ENCODE measurements at places on chromosomes 5 and 9.

DNA sequence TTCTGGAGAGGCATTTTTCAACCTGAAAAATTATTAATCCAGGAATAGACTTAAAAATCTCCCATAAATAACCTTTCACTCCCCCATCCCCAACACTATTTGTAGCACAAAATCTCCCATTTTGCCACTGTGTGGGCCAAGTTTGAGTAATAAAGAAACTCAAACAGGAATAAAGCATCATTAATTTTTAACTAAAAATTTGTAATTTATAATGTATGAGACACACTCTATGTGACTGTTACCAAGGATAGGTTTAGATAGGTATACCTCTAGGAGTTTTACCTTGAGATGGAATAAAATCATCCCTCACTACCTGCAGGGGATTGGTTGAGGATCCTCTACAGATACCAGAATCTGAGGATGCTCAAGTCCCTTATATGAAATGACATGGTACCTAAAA is 30.1 kb downstream of the CHD1 start:
- DNase-seq, result no peak

GRCh38 chr5:179226696-179227095 is 118.6 kb downstream of the ADAMTS2 start:
- no peak for DNase-seq

DNA sequence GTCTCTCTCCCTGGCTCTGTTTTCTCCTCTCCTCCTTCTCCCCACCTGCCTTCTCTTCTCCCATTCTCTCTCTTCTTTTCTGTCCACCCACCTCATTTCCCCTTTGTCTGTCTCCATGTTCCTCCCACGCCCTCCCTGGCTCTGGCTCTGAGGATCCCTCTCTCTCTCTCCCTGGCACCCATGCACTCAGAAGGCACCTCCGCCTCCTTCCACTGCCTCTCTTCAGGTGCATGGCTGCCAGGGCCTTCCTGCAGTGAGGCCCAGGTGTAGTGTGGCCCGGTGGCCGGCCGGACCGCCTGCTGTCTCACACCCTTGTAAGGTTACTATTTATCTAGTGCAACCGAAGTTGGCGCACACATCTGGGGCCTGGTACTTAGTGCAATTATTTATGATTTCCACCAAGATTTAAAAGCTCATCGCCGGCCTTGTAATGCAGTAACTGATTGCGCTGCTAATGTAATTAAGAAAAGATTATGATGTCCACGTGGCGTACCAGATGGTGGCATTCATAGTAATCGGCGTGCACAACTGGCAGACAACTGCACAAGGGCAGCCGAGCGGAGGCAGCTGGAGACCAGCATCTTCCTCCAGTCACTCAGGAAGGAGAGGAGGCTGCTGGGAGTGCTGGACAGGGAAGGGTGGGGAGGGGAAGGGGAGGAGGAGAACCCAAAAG is 50.4 kb upstream of the MVB12B start:
- DNase-seq, result no peak

GRCh38 chr5:148205044-148205806 is 2.4 kb downstream of the SPINK6 start:
- no peak for DNase-seq

DNA sequence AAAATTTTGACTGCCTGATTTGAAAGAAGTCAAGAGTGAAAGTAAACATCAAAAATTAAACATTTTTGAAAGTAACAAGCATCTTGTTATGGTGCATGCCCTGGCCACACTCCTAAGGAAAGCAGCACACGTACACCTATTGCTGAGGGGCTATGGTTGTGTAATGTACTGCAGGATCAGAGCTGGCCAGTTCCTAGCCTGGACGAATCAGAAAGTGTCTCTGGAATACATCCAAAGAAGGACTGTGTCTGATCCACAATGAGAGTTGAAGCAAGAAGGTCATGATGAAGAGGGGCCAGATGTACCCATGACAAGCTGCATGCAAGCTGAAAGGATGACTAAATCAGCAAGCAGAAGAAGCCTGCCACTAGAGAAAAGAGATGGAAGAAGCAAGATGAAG is 618.2 kb downstream of the TLE1 start:
- no peak for DNase-seq

DNA sequence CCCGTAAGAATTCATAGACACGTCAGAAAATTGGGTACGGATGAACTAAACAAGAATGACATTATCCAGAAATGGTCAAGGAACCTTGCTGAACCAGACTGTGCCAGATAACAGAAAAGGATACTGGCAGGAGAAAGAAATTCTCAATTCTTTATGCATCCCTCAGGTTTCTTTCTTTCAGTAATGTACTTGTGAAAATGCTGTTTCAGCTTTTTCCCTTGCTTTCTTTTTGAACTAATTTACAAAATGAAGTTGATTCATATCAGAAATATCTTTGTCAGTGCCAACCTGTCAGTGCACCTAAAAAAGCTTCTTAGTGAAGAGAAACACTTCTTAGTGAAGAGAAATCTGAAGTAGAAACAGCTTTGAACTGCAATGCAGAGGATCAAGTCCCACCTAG is 643.6 kb upstream of the RORB start:
- DNase-seq, result no peak

DNA sequence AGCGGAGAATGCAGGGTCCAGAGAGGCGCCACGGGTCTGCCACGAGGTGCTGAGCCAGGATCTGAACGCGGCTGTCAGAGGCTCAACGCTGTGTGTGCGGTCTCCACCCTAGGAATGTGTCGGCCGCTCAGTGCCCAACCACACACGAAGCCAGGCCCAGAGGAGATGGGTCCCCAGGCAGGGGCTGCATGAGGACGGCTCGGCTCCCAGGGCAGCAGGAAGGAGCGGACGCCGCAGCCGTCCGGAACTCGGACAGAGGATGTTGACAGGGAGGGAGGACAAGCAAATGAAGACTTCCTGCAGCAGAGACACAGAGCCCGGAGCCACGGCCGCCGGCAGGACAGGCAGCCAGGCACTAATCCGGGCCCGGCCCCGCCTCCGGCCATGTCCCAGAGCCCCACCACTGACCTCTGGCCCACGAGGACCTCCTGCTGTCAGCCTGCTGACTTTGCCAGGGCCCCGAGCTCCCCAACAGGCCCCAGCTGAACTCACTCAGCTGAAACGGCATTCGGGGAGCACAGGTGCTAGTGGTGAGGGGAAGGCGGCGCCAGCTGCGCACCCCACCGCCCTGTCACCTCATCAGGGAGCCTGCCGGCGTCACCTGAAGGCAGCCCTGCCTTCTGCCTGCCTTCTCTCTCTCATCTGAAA is 12.7 kb downstream of the VAV2 start:
- peak; percentile 38 for DNase-seq

- DNase-seq, result peak; percentile 51
Observed at GRCh38 chr9:114621975-114622609, 11.0 kb downstream of the TMEM268 start.

DNA sequence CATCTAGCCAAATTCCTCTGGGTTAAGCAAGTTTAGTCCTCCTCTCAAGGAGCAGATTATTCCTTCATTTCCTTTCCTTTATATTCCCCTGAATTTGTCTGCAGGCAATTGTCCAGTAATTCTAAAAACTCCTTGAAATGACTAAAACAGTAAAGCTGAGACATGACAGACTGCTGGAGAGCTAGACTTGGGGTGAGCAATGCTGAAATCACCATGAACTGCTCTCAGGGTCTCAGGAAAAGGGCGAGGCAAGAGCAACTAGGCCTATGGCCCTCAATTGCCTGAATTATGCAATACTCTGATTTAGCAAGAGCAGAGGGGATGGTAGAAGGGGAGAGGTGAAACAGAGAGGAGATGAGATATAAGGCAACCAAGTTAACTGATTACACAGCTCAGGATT is 172.9 kb upstream of the NREP start:
- DNase-seq, result peak; percentile 91

GRCh38 chr5:174589011-174589410 is 135.4 kb upstream of the MSX2 start:
- DNase-seq, result no peak

DNA sequence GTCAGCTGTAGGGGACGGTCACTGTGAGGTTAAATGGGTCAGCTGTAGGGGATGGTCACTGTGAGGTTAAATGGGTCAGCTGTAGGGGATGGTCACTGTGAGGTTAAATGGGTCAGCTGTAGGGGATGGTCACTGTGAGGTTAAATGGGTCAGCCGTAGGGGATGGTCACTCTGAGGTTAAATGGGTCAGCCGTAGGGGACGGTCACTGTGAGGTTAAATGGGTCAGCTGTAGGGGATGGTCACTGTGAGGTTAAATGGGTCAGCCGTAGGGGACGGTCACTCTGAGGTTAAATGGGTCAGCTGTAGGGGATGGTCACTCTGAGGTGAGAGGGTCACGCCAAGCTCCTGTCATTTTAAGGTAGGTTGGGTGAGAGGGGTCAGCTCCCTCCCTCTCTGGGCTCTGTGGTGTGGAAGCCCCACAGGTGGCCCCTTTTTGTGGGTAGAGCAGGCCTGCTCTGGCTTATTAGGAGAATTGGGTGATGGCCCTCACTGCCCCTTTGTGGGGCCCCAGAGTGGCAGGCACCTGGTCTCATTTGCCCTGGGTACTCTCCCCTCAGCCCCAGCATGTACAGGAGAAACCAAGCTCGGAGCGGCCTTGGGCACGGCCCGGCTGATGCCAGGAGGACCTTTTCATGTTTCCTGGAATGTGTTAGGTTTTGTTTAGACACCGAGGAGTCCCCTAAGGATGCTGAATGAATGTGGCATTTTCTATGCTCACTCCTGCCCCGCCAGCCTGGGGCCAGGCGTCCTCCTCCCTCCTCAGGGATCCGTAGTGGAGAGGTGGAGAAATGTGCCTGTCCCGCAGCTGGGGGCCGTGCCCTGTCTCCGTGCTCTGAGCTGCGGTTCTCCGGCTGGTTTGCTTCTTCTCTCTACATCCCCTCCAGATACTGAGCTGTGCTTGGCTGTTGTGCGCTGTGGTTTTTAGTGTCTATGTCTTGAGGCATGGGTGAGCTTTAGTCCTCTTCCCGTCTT is 31.4 kb downstream of the AHRR start:
- no peak for DNase-seq

DNA sequence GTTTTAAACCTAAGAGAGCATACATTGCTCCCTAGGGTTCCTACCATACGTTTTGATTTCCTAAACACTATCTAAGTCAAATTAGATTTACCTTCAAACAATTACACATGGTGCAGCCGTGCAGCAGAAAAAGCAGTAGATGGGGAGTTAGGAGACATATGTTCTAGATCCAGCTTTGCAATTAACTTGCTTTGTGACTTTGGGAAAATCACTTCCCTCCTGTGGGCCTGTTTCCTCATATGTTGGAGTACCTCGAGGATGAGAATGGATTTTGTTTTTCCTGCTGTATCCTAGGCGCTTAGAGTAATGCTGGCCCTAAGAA is 711 bp downstream of the MRPL50 start:
- DNase-seq, result no peak

GRCh38 chr5:109250080-109250479 is 159.7 kb downstream of the PJA2 start:
- DNase-seq, result no peak

DNA sequence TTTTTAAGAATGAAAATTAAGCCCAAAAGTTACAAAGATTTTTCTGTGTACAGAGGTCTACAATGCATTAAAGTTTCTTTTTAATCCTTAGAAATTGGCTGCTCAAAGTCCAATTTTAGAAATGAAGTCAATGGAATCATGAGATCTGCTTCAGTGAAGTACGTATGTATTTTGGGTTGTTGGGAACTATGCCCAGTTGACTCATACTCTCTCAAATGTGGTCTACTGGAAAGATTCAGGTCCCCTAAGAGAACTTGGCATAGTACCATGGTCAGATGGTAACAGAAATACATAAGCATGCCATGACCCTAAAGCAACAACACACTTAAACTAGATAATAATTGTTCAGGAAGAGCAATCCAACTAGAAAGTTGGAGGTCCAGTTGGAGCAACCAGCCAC is 23.0 kb downstream of the FBLL1 start:
- peak; percentile 93 for DNase-seq

DNA sequence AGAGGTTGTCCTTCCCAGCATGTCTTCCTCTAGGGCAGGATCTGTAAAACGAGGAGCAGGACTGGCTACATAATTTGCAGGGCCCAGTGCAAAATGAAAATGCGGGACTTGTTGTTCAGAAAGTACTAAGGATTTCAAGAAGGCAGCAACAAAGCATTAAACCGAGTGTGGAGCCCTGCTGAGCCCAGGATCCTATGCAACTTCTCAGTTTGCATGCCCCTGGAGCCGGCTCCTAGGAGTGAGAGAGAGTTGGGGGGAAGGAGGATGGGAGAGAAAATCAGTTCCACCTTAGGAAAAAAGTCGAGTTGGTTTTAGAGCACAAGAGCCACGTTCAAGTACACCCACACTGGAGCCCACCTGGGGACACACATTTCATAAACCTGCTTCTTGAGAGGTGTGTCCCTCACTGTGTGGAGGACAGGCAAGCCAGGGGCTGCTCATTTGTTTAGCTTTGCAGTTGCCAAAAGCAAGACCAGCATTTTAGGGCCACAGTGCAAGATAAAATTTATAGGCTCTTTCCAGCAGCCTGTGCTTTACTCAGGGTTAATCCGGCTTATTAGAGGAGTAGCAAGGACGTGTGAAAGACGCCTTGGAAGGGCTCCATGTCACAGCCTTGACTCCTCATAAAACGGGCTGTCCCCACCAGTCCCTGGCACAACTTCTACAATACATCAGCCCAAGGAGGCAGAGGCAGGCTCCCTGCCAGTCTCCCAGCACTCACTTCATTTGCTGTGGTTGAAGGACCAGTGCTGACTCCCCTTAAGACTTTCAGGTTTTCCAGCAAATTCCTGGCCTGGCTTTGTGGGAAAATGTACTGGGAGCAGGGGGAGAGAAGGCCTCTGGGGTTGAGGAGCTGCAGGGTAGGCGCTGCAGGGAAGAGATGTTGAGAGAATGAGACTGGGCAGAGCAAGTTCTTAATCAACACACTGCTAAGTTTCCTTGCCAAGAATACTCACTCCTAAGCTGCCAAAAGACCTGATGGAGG is 159.7 kb upstream of the SEMA6A start:
- DNase-seq, result no peak

DNA sequence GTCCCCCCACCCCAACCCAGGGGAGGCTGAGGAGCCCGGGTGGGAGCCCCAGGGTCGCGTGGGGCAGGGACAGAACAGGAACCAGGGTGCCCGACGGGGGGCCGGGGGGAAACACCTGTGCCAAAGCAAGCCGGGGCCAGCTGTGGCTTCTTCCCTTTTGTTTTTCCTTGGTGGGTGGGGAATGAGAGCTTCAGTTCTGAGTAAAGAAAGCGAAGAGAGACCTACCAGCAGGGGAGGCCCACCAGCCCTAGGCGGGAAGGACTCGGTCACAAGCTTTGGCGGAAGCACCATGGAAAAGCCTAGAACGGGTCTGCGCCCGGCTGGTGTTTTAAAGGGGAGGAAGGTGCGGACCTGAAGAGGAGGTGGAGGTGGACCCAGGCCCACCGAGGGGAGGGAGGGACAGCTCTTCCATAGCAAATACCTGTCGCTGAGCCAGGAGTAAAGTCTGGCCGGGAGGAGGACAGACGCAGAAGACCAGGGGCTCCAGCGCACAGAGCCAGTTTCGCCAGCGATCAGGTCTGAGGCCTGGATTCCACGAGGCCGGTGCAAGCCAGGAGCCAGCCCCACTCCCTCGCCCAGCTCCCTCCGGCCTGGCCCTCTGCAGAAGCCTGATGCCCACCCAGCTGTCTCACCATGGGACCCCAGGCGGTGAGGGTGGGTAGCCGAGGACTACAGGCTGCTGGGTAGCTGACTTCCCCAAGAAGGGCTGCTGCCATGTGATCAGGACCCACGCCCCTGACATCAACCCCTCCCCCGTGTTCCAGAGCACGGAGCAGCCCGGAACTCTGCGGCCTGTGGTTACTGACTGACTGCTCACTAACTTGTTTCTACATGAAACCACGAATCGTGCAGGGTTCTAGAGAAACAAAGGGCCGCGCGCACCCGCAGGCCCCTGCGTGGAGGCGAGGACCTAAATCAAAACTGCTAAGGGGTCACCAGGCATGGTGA is 849 bp upstream of the MGAT1 start:
- no peak for DNase-seq
